ENCODE measurements at places on chromosomes 13 and 19. TPM values are rescaled to one million over a fixed set of nuclear protein-coding genes. Genes with fewer than 3 reads are reported as not detected.
A peak's percentile ranks its signal among the peaks of the same experiment; 100 is the strongest.

DNA sequence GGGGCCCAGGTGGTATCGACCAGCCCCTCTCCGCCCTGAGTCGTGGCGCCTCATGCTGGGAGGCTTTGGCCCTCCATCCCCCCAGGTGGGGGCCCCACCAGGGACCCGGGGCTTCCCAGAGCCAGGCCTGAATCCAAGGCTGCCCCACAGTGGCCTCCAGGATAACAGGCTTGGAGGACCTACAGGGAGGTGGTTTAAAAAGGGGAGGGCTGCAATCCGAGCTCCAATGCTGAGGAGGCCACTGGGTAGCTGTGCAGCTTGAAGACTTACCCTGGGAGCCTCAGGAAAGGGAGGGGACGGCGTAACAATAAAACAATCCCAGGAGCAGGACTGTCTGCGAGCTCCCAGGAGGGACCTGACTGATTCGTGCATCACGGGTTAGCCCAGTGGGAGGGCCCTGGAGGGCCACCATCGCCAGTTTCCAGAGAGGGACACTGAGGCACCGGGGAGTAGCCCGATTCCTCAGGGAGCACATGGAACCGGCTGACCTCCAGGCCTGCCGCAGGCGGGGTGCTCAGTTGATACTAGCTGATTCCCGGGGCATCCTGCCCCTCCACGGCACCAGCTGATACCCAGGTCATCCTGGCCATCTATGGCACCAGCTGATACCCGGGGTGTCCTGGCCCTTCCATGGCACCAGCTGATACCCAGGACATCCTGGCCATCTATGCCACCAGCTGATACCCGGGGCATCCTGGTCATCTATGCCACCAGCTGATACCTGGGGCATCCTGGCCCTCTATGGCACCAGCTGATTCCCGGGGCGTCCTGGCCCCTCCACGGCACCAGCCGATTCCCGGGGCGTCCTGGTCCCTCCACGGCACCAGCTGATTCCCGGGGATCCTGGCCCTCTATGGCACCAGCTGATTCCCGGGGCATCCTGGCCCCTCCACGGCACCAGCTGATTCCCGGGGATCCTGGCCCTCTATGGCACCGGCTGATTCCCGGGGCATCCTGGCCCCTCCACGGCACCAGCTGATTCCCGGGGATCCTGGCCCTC is 3.7 kb upstream of the C2CD4C start:
- DNase-seq: no peak
- no peak overlapping the region for H3K4me3 ChIP-seq
- H3K27me3 ChIP-seq: no peaks in the 10 kb centered on the region
- peaks cover 28% of the 10 kb centered on the region for H3K4me1 ChIP-seq
- H3K36me3 ChIP-seq: no peaks in the 10 kb centered on the region

The FREM2 gene
- not detected for total RNA-seq

DNA sequence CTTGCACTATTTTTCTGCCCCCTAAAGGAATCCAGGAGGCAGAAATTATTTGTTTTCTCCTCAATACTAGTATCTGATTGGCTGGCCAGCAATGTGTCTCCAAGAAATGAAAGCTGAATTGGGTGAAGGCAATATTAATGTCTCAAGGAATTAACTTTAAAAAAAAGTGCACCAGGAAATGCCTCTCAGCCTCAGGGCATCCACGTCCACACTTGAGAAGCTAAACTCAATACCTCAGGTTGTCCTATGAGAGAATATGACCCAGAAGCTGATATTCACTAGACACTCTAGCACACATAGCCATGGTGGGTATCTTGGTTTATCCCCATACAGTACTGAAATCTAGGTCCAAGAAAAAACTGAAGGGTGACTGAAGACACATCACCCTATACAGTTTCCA is 2.1 kb downstream of the ZNF91 start:
- peaks cover 47% of the 10 kb centered on the region for H3K36me3 ChIP-seq
- H3K4me1 ChIP-seq: peaks cover 12% of the 10 kb centered on the region
- H3K4me3 ChIP-seq: no peak overlapping the region
- H3K27me3 ChIP-seq: no peaks in the 10 kb centered on the region
- DNase-seq: no peak

DNA sequence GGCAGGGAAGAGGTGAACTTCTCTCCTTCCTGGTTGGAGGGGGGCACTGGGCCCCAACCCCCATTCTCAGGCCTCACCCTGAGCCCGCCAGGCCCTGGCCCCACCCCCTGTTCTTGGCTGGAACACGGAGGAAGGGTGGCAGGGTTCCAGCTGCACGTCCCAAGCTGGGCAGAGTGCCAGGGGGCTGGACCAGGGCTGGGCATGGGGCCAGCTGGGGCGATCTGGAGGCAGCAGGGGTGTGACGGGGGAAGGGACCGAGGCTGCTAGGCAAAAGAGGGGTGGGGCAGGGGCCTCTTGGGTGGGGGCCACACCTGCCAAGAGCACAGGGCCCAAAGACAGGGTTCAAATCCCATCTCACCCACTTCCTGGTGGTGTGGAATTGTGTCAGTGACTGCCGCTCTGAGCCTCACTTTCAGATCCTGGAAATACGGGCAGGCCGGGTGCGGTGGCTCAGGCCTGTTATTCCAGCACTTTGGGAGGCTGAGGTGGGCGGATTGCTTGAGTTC is 2.2 kb downstream of the HIF3A start:
- H3K27ac ChIP-seq: peak overlapping the region; percentile 95
- peaks cover 9% of the 10 kb centered on the region for H3K36me3 ChIP-seq

The NCAN gene
- not detected for total RNA-seq

The MISP3 gene
- 2.7 TPM for total RNA-seq

DNA sequence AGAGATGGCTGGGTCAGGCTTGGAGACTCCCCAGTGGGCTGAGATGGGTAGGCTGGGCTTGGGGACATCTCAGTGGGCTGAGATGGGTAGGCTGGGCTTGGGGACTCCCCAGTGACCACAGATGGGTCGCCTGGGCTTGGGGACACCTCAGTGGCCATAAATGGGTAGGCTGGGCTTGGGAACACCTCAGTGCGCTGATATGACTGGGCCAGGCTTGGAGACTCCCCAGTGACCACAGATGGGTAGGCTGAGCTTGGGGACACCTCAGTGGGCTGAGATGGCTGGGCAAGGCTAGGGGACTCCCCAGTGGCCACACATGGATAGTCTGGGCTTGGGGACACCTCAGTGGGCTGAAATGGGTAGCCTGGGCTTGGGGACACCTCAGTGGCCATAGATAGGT is 12.8 kb downstream of the IQCN start:
- H3K27me3 ChIP-seq: no peaks in the 10 kb centered on the region
- H3K4me1 ChIP-seq: no peaks in the 10 kb centered on the region
- DNase-seq: no peak

The FCHO1 gene
- total RNA-seq: 3.5 TPM
